Activated T-helper 1 cell treated with anti-CD3 and anti-CD28 coated beads, Interleukin-2, amount 50 U/mL, for 16 hours (primary cell): ENCODE measurements at places on chromosomes 5 and 9.

DNA sequence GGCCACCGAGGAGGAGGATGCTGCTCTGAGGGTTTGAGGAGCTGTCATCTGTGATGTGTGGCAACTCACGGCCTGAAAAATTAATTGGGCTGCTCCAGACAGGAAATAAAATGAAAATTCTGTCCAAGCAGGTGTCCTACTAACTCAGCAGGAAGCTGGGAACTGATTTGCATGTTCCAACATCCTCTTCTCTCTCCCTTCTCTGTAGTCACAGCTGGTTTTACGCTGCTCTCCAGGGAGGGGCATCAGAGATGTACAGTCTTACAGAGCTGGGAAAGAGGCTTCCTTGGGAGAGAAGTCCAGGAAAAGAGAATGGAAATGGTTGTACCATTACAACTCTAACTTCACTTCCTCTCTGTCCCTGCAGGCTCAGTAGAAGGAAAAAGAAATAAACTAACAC, 24.2 kb upstream of the SIL1 start:
- DNase-seq, result no peak

DNA sequence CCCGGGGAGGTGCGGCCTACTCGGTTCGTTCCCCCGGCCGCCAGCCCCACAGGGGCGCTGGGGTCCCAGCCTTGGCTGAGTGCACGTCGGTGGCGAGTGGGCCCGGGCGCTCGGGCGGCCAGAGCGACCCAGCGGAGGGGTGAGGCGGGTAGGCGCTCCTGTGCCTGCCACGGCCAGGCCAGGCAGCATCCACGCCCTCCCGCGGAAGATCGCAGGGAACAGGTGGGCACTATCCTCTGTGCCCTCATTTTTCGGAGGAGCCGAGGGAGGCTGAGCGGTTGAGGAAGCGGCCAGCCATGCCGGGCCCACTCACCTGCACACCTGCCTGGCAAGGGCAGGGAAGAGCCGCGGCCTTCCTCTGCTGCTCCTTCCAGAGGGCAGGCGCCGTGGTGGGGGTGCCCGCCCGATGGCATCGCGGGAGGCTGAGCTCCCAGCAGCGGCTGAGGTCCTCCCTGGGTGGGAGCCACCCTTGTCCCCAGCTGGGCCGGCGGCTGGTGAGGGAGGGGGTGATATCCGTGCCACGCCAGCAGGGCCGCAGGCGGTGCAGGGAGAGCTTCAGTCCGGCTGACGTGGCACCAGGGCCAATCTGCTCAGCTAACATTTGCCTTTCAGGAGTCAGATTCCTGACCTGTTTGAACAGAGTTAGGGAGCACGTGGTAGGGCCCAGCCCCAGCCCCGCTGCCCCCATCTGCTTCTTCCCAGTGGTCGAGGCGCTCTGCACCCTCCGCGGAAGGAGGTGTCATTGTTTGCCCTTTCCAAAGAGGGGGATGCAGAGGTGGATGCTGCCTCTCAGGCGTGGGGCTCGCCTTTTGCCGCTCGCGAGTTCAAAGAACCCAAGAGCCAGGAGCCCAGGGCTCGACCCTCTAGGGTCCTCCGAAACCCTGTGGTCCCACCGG, 1.6 kb upstream of the SEC16A start:
- no peak for DNase-seq

- DNase-seq, result no peak
These were observed 10.9 kb downstream of the IGIP start for GRCh38 chr5:140136624-140137023.

GRCh38 chr5:179794171-179794570, 385 bp downstream of the LTC4S start:
- no peak for DNase-seq

DNA sequence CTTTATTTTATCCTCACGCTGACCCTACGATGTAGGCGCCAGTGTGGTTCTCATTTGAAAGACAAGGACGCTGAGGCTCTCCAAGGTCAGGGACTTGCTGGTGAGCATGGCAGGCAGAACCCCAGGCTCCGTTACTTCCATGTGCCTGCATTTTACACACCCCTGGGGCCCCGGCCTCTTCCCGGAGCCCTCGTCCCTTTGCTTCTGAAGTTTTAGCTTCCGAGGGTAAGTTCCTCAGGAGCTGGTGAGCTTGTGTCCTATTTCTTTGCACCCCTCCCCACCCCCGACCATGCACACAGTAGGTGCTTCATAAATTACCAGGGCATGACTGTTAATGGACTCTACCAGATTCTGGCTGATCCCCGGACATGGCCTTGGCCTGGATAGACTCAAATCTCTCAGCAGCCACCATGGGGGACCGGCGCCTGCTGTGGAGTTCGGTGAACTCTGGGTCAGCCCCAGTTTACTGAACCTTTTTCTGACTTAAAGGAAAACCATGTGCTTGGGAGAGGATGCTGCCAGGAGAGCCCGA, 59.3 kb upstream of the RNU6ATAC start:
- no peak for DNase-seq

DNA sequence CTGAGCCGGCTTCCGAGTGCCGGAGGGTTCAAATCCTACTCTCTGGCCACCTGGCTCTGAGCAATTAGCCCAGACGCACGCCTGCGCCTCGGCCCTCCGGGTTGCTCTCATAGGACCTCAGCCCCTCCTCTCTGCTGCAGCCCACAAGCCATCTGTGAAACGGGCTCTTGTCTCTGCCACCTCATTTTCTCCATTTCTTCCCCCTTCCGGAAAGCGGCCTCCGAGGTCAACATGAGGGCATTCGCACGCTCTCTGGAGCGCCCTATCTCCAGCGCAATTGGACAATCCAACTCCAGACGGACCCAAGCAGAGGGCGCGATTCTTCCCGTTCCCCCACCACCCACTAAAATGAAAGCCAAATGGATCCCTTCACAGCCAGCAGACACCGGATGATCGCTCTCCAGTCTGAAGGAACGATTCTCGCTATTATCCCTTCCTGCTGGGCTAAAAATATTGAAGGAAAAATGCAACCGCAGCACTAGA, 41.5 kb downstream of the VAV2 start:
- no peak for DNase-seq

- DNase-seq, result no peak
These were observed 885.6 kb upstream of the DMAC1 start for GRCh38 chr9:8684978-8685708.

DNA sequence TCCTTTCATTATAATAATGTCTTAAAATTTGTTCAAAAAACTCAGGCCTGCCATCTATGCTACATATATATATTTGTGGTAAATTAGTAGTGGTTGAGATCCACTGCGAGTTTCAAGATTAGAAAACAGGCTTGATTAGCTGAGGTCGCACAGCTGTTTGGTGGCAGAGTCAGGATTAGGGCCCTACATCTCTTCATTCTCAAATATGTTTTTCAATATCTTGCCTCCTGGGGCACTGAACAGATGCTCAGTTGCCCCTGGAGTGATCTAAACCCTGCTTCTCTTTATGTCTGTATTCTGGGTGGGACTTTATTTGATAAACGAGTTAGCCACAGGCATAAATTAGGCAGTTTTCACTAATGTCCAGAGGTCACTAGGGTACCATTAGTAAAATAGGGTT, 27.8 kb upstream of the CEP120 start:
- DNase-seq, result no peak

GRCh38 chr5:57986761-57987341, 473.0 kb downstream of the PLK2 start:
- no peak for DNase-seq

DNA sequence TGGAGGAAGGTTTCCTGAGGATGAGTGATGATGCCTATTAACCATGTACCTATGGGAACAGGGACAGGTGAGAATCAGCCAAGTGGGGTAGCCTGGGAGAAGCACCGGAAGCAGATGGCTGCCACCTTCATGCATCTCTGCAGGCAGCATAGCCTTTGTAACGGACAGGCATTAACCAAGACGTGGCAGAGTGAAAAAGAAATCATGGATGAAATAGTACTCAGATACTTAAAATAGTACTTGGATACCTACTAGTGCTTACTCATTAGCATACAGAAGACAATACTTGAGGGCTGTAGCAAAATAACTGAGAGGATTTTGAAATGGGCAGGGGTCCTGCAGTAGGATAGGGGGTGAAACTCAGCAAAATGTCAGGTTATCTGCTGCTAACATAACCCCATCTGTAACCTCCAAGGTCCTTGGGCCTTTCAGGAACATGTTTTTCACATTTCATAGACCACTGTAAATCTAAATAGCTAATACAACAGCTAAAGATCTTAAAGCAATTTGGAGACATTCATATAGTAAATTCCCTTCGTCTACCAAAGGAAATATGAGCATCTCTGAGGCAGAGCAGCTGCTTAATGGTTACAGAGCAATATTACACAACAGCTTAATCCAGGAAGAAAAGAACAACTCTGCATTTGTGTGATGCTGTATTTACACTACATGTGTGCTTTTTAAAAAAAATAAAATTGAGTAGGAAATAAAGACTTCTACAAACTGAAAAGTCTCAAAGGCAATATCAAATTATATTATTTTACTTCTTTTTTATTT, 154.3 kb downstream of the NFIB start:
- no peak for DNase-seq

DNA sequence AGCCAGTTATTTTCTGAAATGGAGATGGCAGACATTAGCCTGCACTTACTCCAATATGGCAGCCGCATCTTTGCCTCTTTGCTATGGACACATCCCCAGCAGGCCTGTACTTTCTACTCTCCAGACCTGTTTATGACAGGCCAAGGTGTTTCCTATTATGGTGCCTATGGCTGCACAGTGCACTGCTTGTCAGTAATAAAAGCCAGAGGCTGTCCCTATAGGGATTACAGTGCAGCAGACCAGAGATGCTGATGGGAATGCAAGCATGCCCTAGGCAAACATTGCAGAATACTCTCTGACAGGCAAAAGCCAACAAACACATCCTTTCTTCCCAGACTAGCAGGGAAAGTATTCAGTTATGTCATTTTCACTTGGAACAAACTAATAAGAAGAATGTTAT, 442.9 kb downstream of the RAB3C start:
- DNase-seq, result no peak

DNA sequence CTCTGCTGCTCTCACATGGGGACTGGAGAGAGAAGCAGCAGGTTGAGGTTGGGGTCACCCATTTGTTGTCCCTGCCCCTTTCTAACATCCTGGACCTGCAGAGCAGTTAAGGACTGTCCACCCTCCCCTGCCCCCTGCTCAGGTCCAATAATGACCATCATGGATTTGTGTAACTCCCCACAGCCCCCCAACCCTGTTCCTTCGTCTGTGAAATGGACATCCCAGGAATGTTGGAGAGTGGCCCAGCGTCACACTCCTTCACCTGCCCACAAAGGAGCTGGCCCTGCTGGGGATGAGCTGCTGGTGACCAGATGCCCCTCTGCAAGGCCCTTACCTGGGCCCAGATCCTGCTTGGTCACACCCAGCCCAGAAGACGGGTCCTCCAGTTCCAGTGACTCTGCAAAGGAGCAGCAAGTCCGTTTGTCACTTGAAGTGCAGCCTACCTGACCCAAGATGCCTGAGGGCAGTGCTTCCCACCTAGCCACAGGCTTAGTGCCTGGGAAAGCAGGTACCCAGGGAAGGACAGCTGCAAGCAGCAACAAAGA, 10.4 kb downstream of the CD74 start:
- no peak for DNase-seq
